ENCODE measurements at places on chromosomes 11 and 22. TPM values are rescaled to one million over a fixed set of nuclear protein-coding genes. Genes with fewer than 3 reads are reported as not detected.
A peak's percentile ranks its signal among the peaks of the same experiment; 100 is the strongest.

- DNase-seq, result no peak
These were observed 158.8 kb downstream of the MPPED1 start for GRCh38 chr22:43570531-43571165.

DNA sequence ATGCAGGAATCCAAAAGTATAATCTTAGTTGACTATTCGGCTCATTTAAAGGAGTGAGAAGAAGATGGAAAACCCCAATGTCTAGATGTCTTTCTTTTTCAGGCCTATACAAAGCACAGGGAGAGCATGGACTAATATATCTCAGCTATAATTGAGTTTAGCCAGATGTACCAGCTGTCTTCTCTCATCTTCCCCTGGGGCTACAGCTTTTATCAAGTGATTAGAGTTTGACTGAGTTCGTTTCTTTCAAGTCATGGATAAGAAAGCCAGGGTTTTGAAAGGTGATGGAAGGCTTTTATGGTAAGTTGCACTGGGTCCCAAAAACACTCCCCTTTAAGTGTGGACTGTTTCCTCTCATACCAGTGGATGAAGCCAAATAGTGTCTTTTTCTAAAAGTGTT, 1172.8 kb upstream of the TENM4 start:
- DNase-seq, result no peak

GRCh38 chr11:133303262-133303661, 229.0 kb downstream of the OPCML start:
- DNase-seq, result no peak

- no peak for DNase-seq
These were observed 9.1 kb upstream of the P4HA3 start for GRCh38 chr11:74320538-74320937.

DNA sequence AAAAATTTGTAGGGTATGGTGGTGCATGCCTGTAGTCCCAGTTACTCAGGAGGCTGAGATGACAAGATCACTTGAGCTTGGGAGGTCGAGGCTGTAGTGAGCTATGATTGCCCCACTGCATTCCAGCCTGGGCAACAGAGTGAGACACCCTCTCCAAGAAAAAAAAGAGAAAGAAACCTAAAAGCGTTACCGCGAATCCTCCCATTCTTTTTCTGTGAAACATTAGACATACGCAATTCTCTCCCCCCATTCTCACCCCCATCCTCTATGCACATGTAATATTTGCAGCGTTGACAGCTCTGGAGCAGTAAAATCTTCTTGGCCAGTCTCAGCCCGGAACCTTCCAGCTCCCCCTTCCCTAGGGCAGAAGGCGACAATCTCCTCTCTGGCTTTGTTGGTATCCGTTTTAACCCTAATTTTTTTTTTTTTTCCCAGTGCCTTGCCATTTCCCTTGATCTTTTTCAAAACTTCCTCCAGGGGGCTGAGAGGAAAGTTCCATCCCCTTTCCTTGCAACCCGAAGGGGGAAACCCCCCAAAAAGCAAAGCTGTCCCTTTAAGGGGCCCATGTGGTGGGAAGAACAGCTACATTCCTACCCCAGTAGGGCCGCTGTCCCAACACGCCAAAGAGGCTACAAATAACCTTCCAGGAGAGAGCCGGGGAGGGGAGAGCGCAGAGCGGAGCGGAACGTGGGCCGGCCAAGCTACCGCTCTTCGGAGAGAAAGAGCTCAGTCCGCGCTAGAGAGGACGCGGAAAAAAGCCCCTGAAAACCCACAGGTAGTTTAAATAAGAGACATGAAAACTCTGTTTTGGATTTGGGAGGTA, 1.9 kb downstream of the LRP4 start:
- no peak for DNase-seq

- no peak for DNase-seq
These were observed at the start of gene P2RX3 for GRCh38 chr11:57338142-57338541. P2RX3 (plus strand) TSS chr11:57338352; CDS start chr11:57338551, 199 bp downstream.

DNA sequence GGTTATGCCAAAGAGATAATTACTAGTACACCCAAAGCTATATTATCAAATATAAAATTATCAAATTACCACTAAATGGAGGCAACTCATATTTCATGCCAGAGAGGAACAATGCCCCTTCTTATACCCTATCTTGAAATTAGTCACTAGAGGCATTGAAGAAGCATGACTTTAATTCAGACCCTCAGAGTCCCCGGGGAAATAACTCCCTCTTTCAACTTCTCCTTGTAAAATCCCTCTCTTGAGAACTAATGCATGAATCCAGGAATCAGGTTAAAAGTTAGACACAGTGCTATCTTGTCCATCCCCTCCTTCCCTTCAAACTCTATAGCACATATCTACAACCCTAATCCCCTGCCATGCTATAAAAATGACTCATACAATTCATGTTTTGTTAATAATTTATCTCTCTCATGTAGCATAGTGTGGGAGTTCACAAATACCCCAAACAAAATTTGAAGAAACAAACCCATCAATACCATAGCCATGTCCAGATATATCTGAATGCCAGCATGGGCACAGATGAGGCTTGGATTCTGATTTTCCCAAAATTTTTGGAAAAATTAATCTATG, 665.4 kb downstream of the KCNA4 start:
- DNase-seq, result no peak

- no peak for DNase-seq
These were observed 28.0 kb downstream of the MOB2 start for GRCh38 chr11:1458340-1459218.

GRCh38 chr11:102256251-102256650, 61.0 kb upstream of the BIRC3 start:
- DNase-seq, result no peak

GRCh38 chr11:111414267-111414931, 35.3 kb upstream of the POU2AF1 start:
- DNase-seq, result no peak

GRCh38 chr22:48647606-48648515, 1179.8 kb downstream of the BRD1 start:
- no peak for DNase-seq

- DNase-seq, result no peak
These were observed 602 bp upstream of the AQP11 start for GRCh38 chr11:77589181-77589520.

DNA sequence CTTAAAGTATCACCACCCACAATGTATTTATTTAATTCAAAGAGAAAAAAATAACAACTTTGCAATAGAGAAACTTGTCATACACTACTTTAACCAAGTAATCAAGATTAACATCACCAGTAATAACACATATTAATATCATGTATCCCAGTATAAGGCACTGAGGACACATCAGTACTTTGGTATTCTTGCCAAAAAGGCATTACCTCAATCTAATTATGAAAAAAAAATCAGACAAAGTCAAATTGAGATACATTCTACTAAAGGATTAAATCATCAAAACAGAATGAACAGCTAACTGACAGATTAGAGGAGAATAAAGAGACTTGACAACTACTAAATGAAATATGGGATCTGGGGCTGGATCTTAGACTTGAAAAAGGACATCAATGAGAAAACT, 35.8 kb upstream of the SLC17A6 start:
- no peak for DNase-seq

- no peak for DNase-seq
These were observed 73.8 kb upstream of the CDON start for GRCh38 chr11:126136507-126136906.

DNA sequence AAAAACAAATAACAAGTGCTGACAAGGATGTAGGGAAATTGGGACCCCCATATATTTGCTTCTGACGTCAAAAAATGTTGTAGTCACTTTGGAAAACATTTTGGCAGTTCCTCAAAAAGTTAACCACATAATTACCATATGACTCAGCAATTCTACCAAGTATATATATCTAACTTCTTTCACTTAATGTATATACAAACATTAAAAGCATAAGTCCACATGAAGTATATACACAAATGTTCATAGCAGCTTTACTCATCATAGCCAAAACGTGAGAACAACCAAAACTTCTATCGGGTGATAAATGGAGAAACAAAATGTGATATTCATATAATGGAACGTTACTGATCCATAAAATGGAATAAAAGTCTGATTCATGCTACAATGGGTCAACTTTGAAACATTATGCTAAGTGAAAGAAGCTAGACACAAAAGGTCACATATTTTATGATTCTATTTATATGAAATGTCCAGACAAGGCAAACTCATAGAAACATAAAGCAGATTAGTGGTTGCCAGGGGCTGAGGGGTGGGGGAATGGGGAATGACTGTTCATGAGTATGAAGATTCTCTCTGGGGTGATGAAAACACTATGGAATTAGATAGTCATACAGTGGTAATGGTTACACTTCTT, 48.7 kb upstream of the TEAD1 start:
- no peak for DNase-seq

DNA sequence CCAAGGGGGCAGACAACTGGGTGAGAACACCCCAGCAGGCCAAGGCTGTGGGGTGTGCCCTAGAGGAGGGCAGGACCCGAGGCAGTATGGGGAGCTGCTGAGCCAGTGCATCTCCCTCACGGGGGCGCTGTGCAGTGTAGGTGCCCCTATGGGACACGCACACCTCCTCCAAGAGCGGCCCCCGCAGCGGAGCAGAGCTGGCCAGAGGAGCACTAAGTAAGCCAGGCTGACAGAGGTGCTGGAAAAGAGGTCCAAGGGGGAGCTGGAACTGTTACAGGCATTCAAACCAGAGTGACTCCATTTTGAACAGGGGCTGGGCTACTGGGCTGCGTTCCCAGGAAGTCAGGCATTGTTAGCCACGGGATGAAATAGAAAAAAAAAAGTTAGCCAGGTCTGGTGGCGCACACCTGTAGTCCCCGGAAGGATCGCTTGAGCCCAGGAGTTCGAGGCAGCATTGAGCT, 41.8 kb downstream of the TST start:
- no peak for DNase-seq

DNA sequence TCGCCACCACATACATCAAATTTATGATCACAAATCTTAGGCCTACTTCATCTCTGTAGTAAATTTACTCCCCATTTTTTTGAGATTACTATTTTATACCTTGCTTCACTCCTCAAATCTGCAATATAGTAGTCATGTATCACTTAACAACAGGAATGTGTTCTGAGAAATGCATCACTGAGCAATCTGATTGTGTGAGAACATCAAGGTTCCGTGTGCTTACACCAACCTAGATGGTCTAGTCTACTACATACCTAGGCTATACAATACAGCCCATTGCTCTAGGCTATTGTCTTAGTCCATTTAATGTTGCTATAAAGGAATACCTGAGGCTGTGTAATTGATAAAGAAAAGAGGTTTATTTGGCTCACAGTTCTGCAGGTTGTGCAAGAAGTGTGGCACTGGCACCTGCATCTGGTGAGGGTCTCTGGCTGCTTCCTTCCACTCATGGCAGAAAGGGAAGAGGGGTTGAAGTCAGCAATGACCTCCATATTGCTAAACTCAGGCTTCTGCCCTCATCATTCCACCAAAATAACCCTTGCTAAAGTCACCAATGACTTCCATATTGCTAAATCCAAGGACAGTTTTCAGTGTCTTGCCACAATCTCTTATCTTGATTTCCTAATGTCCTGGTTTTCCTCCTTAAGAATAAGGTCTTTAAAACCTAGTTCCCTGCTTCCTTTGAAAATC, 140.3 kb downstream of the RBFOX2 start:
- DNase-seq, result no peak

- DNase-seq, result no peak
These were observed 2.0 kb upstream of the PACSIN3 start for GRCh38 chr11:47188259-47188658.

DNA sequence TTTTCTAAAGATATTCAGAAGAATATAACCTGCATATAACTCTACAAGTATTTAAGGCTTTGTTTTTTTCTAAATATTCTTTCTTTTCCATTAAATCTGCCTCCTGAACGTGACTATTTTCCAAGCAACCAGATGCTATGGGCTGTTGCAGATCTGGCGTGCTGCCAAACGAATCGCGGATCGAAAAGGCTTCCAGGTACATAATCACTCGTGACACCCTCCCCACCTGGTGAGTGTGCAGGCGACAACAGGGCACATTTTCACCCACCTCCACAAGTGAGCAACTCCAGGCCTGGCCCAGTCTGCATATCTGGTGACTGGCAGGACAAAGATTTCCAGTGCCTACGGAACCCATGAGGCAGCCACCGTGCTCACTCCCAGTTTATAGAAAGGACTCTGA, 660.1 kb downstream of the OPCML start:
- DNase-seq, result no peak

- DNase-seq, result peak; percentile 3
These were observed 18.2 kb upstream of the MUC5AC start for GRCh38 chr11:1139441-1140083.

GRCh38 chr11:113090716-113091480, 129.7 kb downstream of the NCAM1 start:
- no peak for DNase-seq

DNA sequence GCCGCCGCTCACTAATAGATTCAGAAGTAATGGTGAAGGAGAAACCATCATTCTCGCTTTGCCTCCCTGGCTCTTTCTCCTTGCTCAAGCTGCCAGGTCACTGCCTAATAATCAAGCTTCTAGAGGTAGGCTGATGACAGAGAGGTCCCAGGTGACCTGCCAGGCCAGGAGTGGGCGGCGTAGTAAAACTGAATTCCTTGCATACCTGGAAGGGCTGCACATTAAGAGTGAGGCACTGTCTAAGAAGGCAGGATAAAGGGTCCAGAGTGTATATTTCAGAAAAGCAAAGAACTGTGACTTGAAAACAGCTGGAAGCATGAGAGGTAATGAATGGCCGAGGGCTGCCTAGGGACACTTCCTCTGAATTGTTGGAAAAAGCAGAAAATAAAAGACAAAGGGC, 4.1 kb downstream of the SYT13 start:
- DNase-seq, result no peak

DNA sequence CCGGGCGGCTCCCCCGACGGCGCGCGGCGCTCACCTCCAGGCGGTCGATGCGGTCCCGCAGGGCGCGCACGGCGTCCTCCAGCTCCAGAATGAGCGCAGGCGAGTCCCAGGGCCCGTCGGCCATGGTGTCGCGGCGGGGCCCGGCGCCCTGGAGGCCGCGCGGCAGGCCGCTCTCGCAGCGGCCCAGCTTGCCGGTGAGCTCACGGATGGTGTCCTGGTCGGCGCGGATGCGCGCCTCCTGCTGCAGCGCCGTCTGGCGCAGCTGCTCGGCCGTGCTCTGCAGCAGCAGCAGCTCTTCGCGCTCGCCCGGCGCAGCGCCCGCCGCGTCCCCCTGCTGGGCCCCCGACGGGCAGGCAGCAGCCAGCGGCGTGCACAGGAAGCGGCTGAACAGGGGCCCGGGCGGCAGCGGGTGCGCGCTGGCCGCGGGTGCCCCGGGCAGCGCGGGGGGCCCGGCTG, 599 bp downstream of the NPTXR start:
- DNase-seq, result no peak

GRCh38 chr11:19919050-19919561, 206.5 kb downstream of the NAV2 start:
- DNase-seq, result no peak

The SERHL2 gene
- total RNA-seq, result 1.8 TPM

The ANO5 gene
- total RNA-seq, result 3.0 TPM

The AIFM3 gene
- 2.6 TPM for total RNA-seq

The MUC6 gene
- total RNA-seq, result not detected

The GGTLC3 gene
- not detected for total RNA-seq

The PDGFD gene
- 63.1 TPM for total RNA-seq

The OR52H1 gene
- not detected for total RNA-seq

The GPR152 gene
- not detected for total RNA-seq

The C11orf87 gene
- total RNA-seq, result 0.13 TPM

The VWA5A gene
- total RNA-seq, result 19.5 TPM

The CCDC87 gene
- not detected for total RNA-seq

The LRRC55 gene
- total RNA-seq, result not detected

The TTC28 gene
- 56.6 TPM for total RNA-seq

The USP2 gene
- 18.7 TPM for total RNA-seq

The ZNF214 gene
- total RNA-seq, result 1.9 TPM

The IL18BP gene
- 16.7 TPM for total RNA-seq

The SCYL1 gene
- total RNA-seq, result 97.2 TPM

The NRXN2 gene
- 2.3 TPM for total RNA-seq

The POTEH gene
- total RNA-seq, result not detected

The GGT5 gene
- total RNA-seq, result 47.7 TPM

The SEPTIN5 gene
- total RNA-seq, result 19.1 TPM

The KCNQ1 gene
- total RNA-seq, result 4.5 TPM
